ENCODE measurements at places on chromosomes 7 and 10. TPM values are rescaled to one million over a fixed set of nuclear protein-coding genes. Genes with fewer than 3 reads are reported as not detected.

The SLC39A12 gene
- not detected for total RNA-seq

The LHFPL3 gene
- not detected for total RNA-seq

The C10orf95 gene
- total RNA-seq, result 1.6 TPM

The SRRM3 gene
- not detected for total RNA-seq

The NKX1-2 gene
- total RNA-seq, result not detected

The ZEB1 gene
- 70.6 TPM for total RNA-seq

GRCh38 chr10:79268161-79268601 lies 79.1 kb upstream of the PPIF start:
- H3K27ac ChIP-seq, result no peak overlapping the region
- H3K27me3 ChIP-seq, result no peaks in the 10 kb centered on the region
- H3K36me3 ChIP-seq, result no peaks in the 10 kb centered on the region
- peaks cover 19% of the 10 kb centered on the region for H3K4me1 ChIP-seq
- H3K4me3 ChIP-seq, result no peak overlapping the region
- no peak for DNase-seq

DNA sequence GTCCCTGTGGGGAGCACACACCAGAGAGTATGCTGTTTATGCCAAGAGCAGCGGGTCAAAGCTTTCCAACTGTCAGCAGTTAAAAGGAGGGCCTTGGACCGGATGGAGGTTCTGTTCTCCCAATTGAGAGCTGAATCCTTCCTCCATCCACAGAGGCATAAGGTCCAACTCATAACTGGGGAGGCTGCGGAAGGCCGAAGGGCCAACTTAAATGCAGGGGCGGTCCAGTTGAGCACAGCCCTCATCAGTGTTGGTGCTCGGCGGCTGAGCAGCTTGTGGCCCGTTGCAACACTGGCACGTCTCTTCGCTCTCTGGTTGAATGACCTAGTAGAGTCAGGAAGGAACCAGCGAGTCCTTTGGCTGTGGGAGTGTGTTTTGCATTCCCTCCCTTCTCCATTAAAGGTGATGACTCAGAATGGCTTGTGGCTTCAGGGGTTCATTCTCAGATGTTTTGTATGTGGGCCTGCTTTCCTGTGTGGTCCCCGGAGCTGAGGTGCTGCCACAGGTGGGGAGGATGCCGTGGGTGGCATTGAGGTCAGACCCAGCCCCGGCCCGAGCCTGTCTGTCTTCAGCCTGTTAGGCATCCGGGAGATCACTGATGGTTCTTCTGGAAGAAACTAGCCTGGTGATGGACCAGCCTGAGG lies 44.8 kb upstream of the DMBT1 start:
- H3K27ac ChIP-seq, result no peak overlapping the region
- H3K36me3 ChIP-seq, result no peaks in the 10 kb centered on the region

GRCh38 chr7:36978461-36978860 lies 254.2 kb upstream of the AOAH start:
- H3K27me3 ChIP-seq, result no peaks in the 10 kb centered on the region
- no peak overlapping the region for H3K4me3 ChIP-seq
- no peaks in the 10 kb centered on the region for H3K36me3 ChIP-seq

DNA sequence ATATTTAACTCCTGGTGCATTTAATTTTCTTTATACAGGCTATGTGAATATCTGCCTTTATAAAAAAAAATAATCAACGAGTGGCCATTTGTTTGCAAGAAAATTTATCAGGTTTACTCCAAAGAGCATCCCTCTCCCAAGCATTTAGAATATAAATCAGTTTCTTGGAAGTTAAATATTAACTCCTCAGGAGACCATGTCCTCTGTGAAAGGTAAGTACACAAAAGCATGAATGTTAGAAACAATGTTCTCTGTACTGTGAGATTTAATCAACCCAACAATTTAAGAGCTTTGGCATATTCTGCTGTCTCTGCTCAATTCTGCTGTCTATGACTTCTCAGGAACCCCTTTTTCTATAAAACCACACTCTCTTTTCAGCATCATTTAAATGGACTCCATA lies 119.3 kb upstream of the LAMB4 start:
- no peaks in the 10 kb centered on the region for H3K36me3 ChIP-seq
- no peak overlapping the region for H3K27ac ChIP-seq
- no peaks in the 10 kb centered on the region for H3K4me1 ChIP-seq
- H3K4me3 ChIP-seq, result no peak overlapping the region
- DNase-seq, result no peak

- no peaks in the 10 kb centered on the region for H3K36me3 ChIP-seq
- DNase-seq, result no peak
- H3K27me3 ChIP-seq, result no peaks in the 10 kb centered on the region
These were observed 551.2 kb downstream of the GALNT17 start for GRCh38 chr7:71682841-71683781.

GRCh38 chr10:126090911-126091728 lies 194.8 kb downstream of the FANK1 start:
- H3K27ac ChIP-seq, result no peak overlapping the region
- H3K4me1 ChIP-seq, result no peaks in the 10 kb centered on the region
- no peak for DNase-seq
- H3K4me3 ChIP-seq, result no peak overlapping the region

DNA sequence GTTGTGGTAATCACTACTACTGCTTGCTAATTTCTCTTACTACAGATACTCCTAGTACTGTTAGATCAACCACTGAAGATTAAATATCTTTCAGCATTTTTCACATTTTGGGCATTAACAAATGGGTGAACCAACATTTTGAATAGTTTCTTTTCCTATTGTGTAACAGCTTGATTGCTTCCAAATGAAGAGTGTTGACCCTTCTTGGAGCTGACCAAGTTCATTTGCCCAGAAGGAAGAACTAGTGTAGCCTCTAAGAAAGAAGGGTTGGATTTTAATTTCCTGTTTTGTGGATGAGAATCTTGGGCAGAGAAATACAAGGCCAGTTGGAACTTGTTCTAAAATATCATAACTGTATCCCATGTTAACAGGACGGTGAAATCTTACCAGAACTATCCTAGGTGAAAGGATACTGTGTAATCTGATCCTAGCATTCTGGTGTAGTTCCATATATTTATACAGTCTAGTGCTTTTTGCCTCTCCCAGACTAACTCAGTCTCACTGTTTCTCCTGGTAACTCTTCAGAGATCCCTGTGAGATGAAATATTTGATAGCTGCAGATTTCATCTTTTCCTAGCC lies 37.3 kb downstream of the SND1 start:
- no peaks in the 10 kb centered on the region for H3K27me3 ChIP-seq
- peaks cover 17% of the 10 kb centered on the region for H3K36me3 ChIP-seq
- H3K4me3 ChIP-seq, result no peak overlapping the region
- H3K4me1 ChIP-seq, result no peaks in the 10 kb centered on the region

DNA sequence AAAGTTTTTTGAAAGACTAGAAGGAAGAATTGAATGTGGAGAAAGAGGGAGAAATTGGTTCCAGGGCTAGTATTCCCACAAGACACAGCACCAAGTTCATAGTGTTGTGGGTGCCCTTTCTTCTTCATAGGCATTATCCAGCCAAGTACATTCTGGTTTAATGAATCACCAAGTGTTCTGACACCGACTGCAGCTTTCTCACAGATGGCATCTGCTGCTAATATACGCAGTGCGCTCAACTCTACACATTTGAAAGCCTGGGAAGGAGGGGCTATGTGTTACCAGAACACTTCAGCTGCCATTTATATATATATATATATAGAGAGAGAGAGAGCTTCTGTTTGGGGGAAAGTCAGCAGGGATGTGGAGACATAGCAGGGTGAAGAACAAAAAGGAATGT lies 1168.4 kb downstream of the GATA3 start:
- H3K4me3 ChIP-seq, result no peak overlapping the region
- no peaks in the 10 kb centered on the region for H3K36me3 ChIP-seq
- no peak overlapping the region for H3K27ac ChIP-seq

DNA sequence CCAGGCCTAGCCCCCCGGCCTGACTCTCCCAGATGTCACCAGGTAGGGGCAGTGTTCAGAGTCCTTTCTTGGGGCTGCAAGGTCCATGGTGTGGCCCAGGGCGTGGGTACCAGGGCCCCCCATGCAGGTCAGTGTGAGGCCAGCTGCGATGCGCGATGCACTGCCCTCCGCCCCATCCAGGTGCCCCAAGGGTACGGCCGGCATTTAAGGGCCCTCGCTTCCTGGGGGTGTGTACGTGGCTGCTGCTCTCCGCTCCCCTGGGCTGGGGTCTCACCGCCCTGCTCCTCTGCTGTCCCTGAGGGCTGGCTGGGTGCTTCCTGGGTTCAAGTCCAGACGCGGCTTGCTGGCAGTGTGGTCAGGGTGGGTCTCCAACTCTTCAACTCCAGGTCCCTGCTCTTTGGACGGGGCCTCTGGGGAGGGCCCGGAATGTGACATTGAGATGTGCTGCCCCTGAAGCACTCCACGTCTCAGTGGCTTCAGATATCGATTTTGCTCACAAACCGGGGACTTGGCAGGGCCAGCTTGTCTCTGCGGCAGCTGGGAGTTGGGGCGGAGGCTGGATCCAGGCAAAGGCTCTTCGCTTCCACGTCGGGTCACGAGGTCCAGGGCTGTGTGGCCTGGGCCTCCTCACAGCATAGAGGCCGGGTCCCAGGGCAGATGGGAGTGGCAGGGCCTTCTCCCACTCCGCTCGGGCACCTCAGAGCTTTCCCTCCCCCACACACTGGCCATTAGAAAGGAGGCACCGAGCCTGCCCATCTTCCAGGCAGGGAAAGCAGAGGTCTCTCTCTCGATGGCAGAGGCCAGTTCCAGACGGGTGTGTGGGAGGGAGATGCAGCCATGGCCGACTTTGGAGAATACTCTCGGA lies 93.2 kb downstream of the UNCX start:
- H3K36me3 ChIP-seq, result no peaks in the 10 kb centered on the region
- DNase-seq, result no peak
- no peak overlapping the region for H3K4me3 ChIP-seq
- H3K4me1 ChIP-seq, result no peaks in the 10 kb centered on the region
- H3K27ac ChIP-seq, result no peak overlapping the region

- H3K4me1 ChIP-seq, result no peaks in the 10 kb centered on the region
- H3K4me3 ChIP-seq, result no peak overlapping the region
- no peak overlapping the region for H3K27ac ChIP-seq
These were observed 1606.3 kb upstream of the LRRTM3 start for GRCh38 chr10:65319493-65319892.

DNA sequence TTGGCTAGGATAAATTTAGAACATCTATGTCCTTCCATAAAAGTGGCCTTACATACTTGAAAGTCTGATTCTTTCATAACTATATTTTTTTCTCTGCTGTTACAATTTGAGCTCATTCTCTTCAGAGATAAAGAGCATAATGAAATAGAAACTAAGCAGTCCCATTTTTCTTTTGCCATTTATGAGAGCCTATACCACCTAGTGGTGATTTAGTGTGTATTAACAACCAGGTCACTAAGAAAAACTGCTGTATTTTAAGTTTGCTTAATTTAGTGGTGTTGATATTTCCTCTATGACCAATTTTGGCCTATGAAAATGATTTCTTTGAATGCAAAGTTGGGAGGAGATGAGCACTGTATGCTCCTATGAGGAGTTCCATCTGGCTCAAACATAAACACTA lies 88.7 kb upstream of the ZWINT start:
- no peaks in the 10 kb centered on the region for H3K36me3 ChIP-seq
- no peaks in the 10 kb centered on the region for H3K27me3 ChIP-seq
- no peak for DNase-seq
- H3K27ac ChIP-seq, result no peak overlapping the region
- no peaks in the 10 kb centered on the region for H3K4me1 ChIP-seq
- H3K4me3 ChIP-seq, result no peak overlapping the region

- H3K4me1 ChIP-seq, result peaks cover 7% of the 10 kb centered on the region
- H3K36me3 ChIP-seq, result no peaks in the 10 kb centered on the region
- DNase-seq, result peak; percentile 56
- H3K4me3 ChIP-seq, result no peak overlapping the region
These were observed 17.1 kb upstream of the AMZ1 start for GRCh38 chr7:2670720-2671391.

- H3K36me3 ChIP-seq, result no peaks in the 10 kb centered on the region
- no peak overlapping the region for H3K27ac ChIP-seq
- H3K27me3 ChIP-seq, result no peaks in the 10 kb centered on the region
- H3K4me3 ChIP-seq, result no peak overlapping the region
- DNase-seq, result no peak
These were observed 314.2 kb upstream of the GNAI1 start for GRCh38 chr7:79820387-79820786.

DNA sequence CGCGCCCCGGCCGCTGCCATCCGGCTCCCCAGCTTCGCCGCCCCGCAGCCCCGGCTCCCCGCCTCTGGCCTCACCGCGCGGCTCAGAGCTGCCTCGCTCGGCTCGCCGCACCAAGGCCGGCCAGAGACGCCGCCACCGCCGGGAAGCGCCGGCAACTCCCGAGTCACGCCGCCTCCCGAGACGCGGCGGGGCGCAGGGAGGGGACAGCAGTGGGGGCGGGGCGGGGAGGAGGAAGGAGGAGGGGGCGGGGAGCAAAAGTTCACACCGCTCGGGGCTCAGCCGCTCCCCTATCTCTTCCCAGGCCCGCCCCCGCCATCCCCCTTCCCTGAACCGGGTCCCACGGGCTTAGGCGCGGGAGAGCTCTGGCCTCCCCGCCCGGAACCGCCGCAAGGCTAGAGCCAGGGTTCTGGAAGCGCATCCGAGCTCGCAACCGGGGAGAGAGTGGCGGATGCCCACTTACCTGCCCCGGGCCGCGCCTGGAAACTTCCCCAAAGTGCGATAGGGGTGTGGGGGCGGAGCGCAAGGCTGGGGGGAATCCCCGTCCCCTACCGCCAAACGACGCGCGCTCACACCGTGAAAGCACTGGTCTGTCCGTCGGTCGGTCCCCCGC lies 1.0 kb downstream of the CHST15 start:
- H3K4me3 ChIP-seq, result no peak overlapping the region
- H3K27ac ChIP-seq, result no peak overlapping the region
- H3K36me3 ChIP-seq, result no peaks in the 10 kb centered on the region

DNA sequence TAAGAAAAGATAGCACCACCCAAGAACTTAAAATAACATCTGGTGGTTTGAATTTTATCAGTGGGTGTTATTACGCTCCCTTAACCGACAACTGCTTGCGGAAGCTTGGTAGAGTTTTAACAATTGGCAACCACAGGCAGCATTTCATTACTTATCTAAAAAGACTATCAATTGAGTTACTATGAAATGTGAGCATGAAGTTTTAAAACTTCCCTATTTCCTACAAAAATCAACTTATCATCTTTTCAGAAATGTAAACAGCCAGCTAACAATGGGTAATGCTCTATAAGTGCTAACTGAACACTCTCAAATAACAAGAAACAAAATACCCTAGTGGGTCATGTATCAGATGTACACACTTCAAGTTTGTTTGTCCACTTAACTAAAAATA lies 68.8 kb downstream of the OSBPL3 start:
- H3K27ac ChIP-seq, result no peak overlapping the region
- no peak overlapping the region for H3K4me3 ChIP-seq
- H3K4me1 ChIP-seq, result peaks cover 88% of the 10 kb centered on the region
- no peaks in the 10 kb centered on the region for H3K27me3 ChIP-seq
- DNase-seq, result peak; percentile 56

GRCh38 chr10:17235136-17235535 lies 7.1 kb downstream of the VIM start:
- H3K36me3 ChIP-seq, result peaks cover 70% of the 10 kb centered on the region
- DNase-seq, result no peak
- H3K27ac ChIP-seq, result peak overlapping the region; percentile 39

- DNase-seq, result no peak
- no peak overlapping the region for H3K4me3 ChIP-seq
- H3K4me1 ChIP-seq, result no peaks in the 10 kb centered on the region
- H3K36me3 ChIP-seq, result no peaks in the 10 kb centered on the region
These were observed 70.5 kb upstream of the ABI1 start for GRCh38 chr10:26931223-26931622.

GRCh38 chr10:80537736-80538480 lies at the start of gene SH2D4B:
TSS of gene SH2D4B (plus strand) at chr10:80537902. CDS start at chr10:80538332, 430 bp downstream.
- no peak within 1 kb of the TSS for H3K27ac ChIP-seq
- peaks cover 7% of the 10 kb centered on the region for H3K4me1 ChIP-seq
- H3K36me3 ChIP-seq, result no peaks in the 10 kb centered on the region
- DNase-seq, result no peak

Measured in CD4-positive, alpha-beta memory T cell (primary cell).